ENCODE measurements at places on chromosomes 1 and 21.

GRCh38 chr21:40616377-40616704, 230.6 kb downstream of the DSCAM start:
- no peak for DNase-seq

GRCh38 chr1:115595279-115596079, 46.3 kb upstream of the VANGL1 start:
- peak; percentile 82 for DNase-seq

DNA sequence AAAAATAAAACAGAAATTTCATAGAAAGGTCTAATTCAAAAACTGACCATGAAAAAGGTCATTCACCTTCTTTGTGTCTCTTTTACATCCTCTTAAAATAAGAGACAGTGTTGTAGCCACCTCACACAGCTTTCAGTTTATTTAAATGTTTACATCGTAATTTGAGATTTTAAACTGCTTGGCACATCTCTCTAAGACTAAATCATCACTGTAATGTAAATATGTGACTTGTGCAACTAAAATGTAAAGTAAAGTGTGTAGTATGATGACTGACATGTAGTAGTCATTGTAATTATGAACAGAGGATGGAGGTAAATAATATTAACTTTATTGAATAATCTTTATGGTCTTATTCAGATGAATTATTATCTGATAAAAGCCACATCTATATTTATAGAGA, 283.9 kb downstream of the KCNT2 start:
- no peak for DNase-seq

- DNase-seq = peak; percentile 25
These were observed 56.4 kb downstream of the ADAMTS1 start for GRCh38 chr21:26788790-26789189.

- no peak for DNase-seq
These were observed 4.7 kb downstream of the SLC1A7 start for GRCh38 chr1:53137729-53138128.
